ENCODE measurements at places on chromosomes 3 and 15.

DNA sequence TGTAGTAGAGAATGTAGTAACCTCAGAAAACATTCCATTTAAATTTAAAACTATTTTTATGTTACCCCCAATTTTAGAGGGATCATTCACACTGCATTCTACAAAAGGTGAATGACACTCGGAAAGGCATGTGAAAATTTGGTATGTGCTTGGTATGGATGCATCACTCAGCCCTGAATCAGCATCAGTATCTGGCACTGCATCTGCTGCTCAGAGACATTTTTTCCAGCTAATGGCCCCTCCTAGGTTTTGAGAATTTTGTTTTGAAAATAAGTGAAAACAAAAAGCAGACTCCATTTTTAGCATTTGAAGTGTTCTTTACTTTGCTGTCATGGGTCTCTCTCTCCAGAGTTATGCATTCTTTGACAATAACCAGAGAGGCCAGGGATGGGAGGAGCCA, 15.6 kb upstream of the WWTR1 start:
- DNase-seq: no peak

DNA sequence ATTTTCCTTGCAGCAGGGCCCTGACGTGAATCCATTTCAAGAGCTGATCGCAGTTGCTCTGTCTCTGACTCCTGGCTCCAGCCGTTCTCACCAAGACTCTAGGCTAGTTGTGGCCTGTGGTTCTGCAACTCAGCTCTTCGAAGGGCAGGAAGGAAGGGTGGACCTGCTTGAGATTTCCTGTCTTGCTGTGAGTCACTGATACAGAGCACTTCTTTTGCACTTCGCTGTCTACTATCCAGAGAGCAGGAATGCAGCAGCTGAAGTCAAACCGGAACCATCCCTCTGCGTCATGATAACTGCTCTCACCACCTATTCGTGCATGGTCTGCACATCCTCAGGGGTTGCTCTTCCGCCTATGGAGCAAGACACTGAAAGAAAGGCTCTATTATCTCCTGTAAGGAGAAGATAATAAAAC, 59.7 kb downstream of the RAP2B start:
- DNase-seq: peak; percentile 85

DNA sequence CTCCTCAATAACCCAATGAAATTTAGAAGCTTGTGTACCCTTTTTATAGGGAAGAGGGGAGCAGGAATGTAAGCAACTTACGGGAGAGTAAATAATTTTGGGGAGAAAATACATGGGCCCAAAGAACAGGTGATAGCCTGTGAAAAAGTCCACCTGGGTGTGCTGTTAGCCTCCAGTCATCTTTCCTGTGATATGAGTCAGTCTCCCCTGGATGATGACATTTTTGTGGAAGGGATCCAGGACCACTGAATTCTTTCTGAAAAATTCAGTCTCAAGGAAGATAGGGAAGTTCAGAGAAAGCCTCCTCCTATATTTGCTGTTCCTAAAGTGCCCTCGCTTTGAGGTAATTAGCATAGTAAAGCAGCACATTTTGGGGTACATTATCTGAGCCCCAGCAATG, 149.8 kb downstream of the SQOR start:
- DNase-seq: no peak

DNA sequence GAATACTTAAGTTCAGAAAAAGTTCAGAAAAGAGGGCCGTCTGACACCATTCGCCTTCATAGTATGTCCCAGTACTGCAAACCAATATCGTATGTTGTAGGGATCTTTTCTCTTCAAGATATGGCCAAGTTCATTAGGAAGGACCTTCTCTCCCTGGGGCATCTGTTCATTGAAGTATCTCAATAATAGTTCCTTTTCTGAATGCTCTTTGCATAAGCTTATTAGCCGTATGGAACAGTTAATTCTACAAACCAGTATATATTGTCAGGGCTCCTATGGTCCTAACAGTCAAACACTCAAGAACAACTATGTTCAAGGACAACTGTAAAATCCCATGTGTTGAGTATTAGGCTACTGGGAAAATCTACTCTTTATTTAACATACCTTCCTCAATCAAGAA, 203.1 kb downstream of the KLHL25 start:
- no peak for DNase-seq

DNA sequence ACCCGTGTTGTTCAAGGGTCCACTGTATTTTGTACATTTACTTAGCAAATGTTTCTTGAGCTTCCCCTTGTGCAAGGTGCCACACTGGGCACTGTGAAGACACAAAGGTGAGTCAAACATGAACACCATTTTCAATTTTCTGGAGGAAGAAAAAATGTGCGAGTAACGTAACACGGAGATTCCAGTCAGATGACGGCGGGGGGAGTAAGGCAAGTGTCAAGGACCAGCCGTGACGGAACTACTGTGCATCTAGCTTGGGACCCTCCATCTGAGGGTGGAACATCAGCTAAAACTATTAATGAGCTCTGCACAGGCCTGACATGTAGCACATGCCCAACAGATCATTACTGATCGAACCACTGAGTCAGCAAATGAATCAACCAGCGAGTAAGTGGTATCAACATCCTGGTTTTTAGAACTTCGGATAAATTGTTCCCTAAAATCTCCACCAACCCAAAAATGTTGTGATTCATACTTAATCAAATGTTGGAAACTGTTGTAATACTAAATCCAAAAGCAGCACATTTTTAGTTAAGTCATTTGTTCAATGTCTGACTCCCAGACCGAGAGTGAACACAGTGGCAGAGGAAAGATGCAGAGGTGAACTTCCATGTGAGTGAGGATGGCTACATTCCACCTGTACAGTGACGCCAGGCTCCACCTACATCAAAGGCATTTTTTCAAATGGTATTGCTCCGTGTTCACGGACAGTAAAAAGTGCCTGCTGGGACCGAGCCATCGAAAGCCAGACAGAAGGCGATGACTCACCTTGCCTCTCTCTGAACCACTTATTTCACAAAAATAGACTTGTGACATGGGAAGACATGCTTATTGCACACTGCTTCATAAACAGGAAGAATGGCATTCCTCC, 172.2 kb downstream of the ATP10A start:
- peak; percentile 88 for DNase-seq

DNA sequence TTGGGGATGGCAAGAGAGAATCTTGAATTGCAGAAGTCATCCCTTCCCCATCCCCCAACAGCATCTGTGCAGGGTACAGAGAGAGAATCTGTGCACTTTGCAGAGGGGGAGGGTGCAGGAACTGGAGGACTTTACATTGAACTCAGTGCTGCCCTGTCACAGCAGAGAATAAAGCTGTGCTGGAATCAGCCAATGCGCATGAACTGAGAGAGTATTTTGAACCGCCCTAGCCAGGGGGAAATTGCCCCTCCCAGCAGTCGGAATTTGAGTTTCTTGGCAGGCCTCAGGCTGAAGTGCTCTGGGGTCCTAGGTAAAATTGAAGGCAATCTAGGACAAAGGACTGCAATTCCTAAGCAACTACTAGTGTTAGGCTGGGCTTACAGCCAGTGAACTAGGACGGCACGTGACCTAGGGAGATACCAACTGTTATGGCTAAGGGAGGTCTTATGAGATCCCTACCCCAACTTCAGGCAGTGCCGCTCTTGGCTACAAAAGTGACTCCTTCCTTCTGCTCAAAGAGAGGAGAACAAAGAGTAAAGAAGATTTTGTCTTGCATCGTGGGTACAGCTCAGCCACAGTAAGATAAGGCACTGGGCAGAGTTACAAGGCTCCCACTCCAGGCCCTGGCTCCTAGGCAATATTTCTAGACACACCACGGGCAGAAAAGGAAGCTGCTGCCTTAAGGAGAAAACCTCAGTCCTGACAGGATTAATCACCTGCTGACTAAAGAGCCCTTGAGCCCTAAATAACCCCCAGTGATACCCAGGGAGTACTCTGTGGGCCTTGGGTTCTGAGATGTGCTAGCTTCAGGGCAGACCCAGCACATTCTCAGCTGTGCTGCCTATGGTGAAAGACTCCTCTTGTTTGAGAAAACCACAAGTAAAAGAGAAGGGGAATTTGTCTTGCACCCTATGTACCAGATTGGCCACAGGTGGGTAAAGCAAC, 300.5 kb upstream of the ALCAM start:
- DNase-seq: no peak

DNA sequence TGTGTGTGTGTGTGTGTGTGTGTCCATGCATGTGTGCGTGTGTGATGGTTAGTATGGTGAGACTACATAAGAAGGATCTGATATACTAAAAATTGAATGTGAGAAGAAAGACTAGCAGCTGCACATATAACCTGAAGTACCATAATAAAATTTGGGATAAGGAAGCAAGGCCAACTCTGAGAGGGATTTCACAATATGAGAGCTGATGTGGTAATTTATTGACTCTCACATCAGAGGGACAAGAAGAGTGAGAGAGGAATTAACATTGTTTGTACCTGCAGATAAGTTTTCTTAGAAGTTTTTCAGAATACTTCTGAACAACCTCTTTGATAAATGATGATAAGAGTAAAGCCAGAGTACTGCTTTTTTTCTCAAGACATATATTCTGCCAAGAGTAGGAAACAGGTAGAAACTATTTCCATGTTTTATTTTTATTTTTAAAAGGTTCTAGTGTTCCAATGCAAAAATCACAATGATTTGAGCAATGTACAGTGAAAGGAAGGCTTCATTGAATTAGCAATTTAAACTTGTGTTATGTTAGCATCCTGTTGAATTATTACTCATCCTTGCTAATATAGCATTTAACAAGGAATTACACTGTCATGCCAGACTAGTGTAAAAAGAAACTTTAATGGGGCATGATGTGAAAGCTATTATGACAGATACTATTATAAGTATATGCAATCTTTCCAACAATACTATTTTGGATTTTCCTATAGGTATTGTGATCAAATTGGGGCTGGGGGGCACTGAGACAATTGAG, 415.5 kb upstream of the ARPP21 start:
- no peak for DNase-seq

DNA sequence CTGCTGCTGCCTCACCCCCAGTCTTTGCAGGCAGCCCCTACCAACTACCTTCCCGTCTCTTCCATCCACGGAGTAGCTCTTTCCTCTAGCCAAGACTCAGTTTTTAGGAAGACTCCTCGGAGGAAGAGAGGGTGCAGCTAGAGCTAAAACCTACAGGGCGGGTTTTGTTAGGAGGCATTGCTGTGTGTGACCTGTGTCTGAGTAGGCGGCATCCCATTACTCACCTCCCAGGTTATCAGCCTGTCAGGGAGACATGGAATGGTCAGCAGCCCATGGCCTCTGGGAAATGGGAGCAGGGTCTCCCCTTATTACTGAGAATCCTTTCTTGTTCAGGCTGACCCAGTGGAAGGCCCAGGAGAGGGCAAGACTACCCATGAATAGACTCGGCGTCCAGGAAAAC, 43.8 kb upstream of the FGD5 start:
- DNase-seq: no peak

DNA sequence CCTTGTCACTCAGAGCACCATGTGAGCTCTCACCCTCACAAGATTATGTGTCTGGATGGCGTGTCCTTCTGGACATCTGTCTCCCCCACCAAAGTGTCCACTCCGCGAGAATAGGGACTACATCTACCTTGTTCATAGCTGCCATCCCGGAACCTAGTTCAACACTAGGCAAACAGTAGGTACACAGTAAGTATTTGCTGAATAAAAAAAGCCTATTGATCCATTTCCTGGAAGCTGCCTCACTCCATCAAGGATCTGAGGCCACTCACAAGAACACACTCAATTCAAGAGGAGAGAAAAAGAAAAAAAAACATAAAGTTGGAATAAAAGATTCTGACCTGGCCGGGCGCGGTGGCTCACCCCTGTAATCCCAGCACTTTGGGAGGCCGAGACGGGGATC, 11.2 kb upstream of the ALAS1 start:
- DNase-seq: no peak

DNA sequence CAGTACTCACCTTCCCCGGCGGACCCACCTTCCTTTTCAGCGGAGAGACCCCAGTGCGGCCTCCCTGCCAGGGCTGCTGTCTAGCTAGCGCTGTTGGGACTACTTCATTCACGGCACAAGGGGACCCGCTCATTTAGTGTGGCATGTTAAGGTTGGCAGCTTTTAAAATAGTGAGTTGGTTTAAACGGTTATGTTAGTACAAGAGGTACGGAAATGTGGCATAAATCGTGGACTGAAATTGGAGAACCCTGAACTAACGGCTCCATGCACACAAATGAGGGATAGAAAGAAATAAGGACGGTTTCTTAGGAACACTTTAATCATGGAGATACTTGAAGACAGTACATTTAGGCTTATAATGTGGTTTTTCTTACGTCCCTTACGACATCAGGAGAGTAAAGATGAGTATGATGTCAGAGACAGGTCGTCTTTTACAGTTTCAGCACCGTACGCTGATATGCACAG, 752 bp downstream of the CEP63 start:
- DNase-seq: peak; percentile 68

DNA sequence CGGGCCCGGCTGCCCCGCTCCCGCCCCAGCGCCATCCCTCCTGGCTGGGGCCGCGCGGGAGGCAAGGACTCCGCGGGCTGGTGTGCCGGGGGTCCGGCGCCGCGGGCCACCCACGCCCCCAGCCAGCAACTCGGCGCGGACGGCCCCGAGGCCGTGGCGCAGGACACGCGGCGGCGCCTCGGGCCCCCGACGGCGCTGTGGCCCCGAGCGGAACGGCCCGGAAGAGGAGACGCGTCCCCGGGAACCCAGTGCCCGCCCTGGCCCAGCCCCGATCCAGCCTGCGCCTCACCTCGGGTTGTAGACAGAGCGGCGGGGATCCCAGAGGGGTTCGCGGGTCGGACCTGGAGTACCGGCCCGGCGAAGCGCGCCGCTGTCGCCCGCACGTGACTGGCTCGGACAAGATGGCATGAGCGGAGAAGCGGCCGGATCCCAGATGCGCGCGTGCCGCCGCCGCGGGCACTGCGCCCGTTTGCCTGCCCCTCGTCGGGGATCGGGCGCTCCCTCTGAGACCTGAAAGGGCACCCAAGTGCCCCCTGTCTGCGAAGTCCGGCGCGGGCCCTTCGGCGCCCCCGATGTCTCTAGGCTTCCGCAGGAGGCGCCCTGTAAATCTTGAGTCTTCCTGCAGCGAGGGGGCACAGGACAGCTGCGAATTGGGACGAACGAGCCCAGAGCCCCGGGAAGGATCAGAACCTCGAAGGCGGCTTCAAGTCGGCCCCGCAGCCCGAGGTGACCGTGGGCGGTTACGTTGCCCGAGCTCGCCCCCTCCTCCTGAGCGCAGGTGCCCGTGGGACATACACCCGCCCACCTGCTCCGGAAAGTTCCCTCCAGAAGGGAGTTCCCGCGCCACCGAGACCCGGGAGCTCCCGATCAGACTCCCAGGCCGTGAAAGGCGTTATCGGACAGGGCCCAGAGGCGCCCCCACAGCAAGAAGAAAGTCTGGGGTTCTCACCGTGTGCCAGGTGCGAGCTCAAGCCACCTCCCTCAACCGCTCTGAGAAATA, 598 bp upstream of the SFMBT1 start:
- DNase-seq: peak; percentile 91

DNA sequence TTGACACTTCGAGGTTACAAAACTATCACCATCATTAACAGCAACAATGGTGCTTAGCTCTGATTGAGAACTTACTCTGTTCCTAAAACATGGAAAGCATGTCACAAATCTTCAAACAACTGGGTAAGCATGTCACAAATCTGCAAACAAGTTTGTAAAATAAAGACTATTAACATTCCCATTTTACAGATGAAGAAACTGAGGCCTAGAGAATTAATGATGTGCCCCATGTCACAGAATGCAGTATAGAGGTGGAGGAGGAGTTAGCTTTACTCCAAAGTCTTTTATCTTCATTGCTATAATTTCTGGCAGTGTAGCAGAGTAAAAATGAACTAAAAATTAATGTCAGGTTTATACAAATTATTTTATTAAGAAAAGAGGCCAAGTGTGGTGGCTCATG, 73.4 kb downstream of the NR2F2 start:
- no peak for DNase-seq
